ENCODE measurements at places on chromosomes 7 and 10.

DNA sequence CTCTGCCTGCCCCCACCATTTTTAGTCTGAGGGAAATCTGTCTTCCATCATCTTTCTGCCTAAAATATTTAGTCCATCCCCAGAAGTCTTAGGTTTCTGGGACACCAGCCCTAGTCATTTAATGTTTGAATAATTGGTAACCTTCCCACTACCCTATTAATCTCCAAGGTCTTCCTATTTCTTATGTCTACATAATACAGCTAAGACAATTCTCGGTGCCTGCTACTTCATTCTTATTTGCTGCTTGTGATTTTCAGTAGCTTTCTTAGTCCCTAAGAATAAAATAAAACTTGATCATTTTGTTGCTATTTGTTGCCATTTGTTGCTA lies 11.1 kb downstream of the RALA start:
- DNase-seq: no peak

DNA sequence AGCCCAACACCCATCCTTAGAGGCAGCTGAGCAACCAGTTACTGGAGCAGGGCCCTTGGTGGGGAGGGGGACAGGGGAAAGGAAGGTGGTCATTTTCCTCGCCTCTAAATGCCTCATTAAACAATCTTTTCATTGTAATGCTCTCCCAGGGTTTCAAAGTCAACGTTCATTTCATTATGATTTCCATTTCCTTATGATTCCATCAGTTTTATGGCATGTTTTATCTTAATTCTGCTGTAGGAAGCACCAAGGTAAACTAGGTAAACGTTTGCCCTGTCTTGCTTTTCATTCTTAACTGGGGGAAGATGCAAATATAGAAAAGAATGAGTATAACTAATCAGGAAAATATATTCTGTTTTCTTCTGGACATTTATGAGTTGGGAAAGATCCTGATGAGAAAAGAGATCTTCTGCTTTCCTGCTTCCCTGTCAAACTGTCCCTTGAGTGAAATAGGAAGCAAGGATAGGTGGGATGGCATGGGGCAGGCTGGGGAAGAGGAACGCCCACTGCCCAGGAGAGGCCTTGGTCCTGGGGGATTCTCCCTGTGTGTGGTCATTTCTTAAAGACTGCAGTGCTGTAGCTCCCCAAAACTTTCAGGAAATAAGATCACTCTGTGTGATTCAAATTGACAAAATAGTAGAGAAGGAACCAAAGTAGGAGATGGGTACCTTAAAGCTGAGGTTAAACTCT lies 20.5 kb upstream of the TMEM236 start:
- DNase-seq: no peak

- no peak for DNase-seq
Measured at GRCh38 chr10:60257767-60258428, 131.8 kb downstream of the ANK3 start.

- no peak for DNase-seq
Measured at GRCh38 chr10:76179806-76180205, 748.4 kb downstream of the LRMDA start.

- no peak for DNase-seq
Measured at GRCh38 chr10:119251315-119251708, 43.9 kb downstream of the GRK5 start.

DNA sequence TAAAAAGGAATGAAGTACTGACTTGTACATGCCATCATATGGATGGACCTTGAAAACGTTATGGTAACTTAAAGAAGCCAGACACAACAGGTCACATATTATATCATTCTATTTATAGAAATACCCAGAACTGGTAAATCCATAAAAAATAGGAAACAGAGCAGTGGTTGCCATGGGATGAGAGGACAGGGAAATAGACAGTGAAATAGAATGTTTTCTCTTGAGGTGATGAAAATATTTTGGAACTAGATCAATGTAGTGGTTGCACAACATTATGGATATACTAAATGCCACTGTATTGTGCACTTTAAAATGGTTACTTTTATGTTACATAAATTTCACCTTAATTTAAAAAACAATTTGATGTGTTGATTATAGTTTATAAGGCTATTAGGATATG lies 318.5 kb downstream of the THSD7A start:
- no peak for DNase-seq

- DNase-seq: no peak
Measured at GRCh38 chr10:84234479-84234878, 6.9 kb downstream of the LRIT1 start.

DNA sequence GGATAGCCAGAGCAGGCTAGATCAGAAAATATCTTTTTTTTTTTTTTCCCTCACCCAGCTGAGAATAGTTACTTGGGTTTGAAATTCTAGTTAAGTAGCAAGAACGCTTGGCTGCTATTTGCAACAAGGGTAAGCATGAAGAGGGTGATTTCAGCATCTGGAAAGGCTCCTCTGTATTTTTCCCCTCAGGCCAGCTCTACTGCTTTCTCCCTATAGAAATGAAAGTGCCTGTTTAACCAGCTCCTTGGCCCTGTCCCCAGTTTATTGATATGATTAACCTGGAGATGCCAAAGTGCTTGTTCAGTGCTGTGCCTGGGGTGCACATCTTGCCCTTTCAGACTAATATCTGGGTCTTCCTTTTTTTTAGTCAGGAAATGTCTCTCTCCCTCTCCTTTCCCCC lies 37.1 kb downstream of the AP3M1 start:
- DNase-seq: no peak

Measured in CD4-positive, alpha-beta T cell treated with Interleukin-4 for 1 hour (primary cell).